ENCODE measurements at places on chromosomes 5 and 9.
A peak's percentile ranks its signal among the peaks of the same experiment; 100 is the strongest.

DNA sequence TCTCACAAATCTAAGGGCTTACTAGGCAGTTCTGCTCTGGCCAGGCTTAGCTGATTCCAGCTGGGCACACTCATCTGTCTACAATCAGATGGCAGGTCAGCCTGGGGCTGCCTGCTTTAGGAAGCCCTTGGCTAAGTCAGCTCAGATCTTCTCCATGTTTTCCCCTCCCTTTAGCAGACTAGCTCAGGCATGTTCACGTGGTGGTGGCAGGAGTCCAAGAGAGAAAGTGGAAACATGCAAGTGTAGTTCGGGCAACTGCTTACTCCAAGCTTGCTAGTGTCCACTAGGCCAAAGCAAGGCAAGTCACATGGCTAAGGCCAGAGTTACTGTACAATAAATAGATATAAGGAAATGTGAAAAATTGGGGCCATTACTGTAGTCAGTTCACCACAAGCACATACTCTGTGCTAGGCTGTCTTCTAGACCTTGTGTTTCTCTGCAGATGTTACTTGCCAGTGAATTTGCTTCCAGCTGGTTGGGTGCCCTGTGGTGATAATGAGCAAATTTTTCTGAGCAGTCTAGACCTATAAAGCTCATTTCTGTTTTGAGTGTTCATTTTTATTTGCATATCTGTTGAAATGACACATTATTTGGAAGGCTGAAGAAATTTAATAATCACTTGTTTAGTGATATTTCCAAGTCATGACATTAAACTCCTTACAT, 38.3 kb downstream of the RECK start:
- no peak for DNase-seq

DNA sequence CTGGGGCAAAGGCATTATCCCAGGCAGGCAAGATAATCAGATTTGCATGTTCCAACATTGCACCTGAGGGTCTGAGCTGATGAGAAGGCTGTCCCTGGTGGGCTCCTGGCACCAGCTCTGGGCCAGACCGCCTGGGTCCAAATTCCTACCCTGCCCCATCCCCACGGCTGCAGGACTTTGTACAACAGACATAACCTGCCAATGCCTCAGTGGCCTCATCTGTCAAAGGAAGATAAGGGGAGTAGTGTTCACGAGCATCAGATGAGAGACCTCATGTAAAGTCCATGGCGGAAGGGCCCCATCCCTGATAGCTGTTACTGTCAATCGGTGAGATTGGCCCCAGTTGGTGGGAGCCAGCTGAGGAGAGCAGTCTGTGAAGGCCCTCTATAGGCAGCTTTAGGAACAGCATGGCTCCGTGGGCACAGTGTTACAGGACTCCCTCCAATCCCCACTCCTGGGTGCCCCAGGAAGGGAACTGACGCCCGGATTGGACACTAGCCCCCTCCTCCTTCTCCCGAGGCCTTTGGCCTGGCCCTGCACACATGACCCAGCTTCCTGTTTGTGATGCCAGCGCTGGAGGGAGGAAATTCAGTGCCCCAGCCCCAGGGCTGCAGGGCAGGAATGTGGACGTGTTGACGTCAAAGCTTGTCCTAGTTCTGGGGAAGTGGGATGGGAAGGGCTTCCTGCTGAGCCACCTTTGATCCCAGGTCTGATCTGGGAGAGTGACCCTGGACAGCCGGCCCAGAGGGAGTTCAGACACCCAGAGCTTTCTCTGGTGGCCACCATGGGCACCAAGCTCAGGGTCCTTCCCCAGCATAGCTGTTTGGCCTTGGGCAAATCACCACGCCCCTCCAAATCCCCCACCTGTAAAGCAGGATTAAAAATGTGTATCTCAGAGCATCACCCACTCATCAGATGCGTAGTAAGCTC, 56.2 kb downstream of the DUSP1 start:
- peak; percentile 78 for DNase-seq

GRCh38 chr9:133787754-133788025, 49.5 kb upstream of the SARDH start:
- DNase-seq: peak; percentile 60

GRCh38 chr9:110995420-110996340, 42.6 kb downstream of the LPAR1 start:
- DNase-seq: no peak

DNA sequence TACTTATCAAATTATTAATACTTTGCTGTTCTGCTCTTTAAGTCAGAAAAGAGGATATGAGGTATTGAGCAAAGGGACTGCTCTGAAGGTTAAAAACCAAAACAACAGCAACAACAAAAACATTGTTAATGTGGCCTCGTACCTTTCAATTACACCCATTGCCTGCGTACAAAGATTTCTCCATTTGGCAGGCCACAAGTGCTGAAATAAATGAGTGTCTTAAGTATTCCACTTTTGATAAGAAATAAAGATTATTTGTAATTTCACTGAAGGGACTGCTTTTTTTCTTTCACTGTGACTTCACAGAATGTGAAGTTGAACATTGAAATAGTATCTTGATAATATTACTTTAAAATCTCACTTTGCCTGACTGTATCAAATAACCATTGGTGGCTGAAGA, 163.2 kb upstream of the MRPS30 start:
- no peak for DNase-seq

GRCh38 chr5:23208959-23209431, 298.4 kb upstream of the PRDM9 start:
- no peak for DNase-seq

Measured in CD4-positive, alpha-beta T cell treated with Interleukin-1 beta for 1 hour (primary cell).